HFFc6 (cell line): ENCODE measurements at places on chromosomes 2 and 18. TPM values are rescaled to one million over a fixed set of nuclear protein-coding genes. Genes with fewer than 3 reads are reported as not detected.
A peak's percentile ranks its signal among the peaks of the same experiment; 100 is the strongest.

The DAW1 gene
- 0.39 to 0.48 TPM in 2 of 3 replicates, not detected in the other for total RNA-seq

The LIMS4 gene
- 1.1 TPM in 2 replicates for total RNA-seq

The OSR1 gene
- 4.9 to 10.8 TPM (median 5.6 TPM) in 3 replicates for total RNA-seq

The EFR3B gene
- total RNA-seq = 0.27 to 0.46 TPM (median 0.43 TPM) in 3 replicates

The ERMN gene
- not detected in 3 replicates for total RNA-seq

The RIT2 gene
- total RNA-seq = not detected in 3 replicates

The LAMA1 gene
- total RNA-seq = 0.18 to 1.7 TPM (median 1.0 TPM) in 3 replicates

The SPRED2 gene
- total RNA-seq = 37.4 to 39.3 TPM (median 38.5 TPM) in 3 replicates

The REG3G gene
- total RNA-seq = not detected in 3 replicates

DNA sequence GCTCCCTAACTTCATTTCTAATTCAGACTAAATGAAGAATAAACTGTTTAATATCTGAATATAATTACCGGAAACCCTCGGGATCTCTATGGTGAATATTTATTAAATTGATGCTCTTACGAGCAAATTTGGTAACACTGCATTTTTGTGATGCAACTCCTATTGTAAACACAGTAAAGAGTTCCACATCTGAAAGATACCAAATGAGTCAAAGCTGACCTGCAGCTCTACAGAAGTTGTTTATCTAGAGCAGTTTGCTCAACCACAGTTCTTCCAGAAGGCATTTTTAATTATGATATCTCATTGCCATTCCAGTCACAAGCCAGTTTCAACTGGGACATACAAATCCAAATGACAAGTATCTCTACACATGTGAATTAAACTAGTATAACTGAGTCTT lies 129.7 kb downstream of the PKP4 start:
- peak; percentile 83 for DNase-seq

DNA sequence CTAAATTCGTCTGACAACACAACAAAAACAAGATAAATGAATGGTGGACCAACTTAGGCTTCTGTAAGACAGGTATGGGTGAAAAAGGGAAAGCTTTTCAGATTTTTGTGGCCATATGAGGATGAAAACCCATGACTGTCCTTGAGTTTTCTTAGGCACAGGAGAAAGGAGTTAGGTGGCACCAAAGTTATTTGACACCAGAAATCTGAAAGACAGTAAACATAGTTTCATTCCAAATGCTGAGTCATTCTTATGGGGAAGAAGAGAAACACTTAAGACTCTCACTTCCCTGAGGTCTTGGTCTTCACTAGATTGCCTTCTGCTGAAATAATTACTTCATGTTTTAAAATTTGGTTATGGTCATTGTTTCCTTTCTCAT lies 5.2 kb upstream of the GPD2 start:
- peak; percentile 53 for DNase-seq

- DNase-seq = peak; percentile 2
These were observed 219.0 kb downstream of the MYO3B start for GRCh38 chr2:170396799-170397459.

DNA sequence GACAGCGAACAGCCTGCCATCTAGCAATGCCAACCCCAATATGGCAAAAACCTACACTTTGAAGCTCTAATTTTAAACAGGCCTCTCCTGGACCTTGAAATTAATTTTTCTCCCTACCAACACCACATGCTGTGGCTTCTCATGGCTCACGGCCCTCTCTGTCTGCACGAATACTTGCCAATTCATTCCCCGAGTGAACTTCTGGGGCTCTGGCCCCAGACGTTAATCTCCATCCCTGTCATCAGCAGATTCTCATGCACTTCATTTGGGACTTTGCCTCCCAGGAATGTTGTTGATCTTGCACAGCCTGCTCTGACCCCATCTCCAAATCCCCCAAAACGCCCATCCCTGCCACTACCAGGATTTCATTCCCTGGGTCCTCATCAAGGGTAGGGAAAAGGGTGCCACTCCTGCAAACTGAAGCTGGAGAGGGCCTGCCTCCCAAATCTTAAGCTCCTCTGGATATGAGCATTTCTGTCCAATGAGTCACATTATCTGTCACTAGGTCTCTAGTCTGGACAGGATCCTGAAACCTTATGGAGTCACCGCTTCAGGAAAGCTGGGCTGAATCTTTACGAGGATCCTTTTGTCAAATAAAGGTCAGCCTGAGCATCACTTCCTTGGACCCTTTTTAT lies 10.4 kb downstream of the FIGLA start:
- peak; percentile 23 for DNase-seq

- no peak for DNase-seq
These were observed 341.1 kb downstream of the BCL11A start for GRCh38 chr2:60212181-60212945.

DNA sequence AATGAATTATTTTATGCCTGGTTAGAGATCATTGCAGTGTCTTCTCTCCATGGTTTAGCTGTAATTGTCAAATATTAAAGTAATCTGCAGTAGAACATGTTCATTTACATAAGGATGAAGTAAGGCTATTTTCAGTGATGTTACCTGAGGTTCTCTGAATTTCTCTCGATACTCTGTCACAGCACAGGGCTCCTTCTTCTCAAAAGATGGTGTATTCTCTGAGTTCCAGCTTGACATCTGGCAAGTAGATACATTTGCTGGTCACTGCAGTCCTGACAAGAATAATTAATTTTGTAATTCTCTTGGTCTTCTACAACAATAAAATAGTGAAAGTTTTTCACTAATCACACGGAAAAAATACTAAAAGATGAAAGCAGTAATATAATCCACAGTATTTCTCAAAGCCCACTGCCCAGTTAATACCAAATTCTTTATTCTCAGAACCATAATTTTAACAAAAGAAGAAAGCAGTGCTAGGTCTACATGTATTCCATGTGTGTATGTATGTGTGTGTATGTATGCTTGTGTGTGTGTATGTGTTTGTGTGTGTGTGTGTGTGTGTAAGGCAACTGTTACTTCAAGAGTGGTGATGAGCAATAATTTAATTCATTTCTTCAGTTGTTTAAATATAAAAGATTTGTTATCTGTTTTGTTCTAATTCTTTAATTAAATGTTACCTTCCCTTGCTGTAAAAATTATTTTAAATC lies 1165.5 kb upstream of the SLC39A10 start:
- no peak for DNase-seq

DNA sequence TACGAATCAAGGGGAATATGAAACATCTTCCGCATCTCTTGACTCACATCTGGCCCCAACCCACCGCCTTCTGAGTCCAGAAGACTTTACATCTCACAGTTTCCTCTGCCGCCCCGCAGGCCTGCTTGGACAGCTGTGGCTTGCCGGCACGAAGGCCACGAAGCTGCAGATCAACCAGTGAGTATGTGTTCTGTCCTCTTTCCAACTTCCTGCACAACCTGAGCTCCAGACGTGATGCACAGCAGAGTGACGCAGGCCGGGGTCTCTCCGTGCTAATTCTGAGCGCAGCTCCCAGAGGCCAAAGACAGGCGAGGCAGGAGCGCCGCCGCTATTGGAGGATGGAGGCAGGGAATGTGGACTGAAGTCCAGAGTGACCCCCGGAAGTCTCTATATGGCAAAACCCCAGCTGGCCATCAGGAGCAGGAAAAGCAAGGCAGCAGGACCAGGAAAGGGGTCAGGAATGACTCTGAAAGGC lies 93.5 kb downstream of the ZCCHC2 start:
- peak; percentile 24 for DNase-seq

- peak; percentile 29 for DNase-seq
These were observed 2.2 kb downstream of the TGIF1 start for GRCh38 chr18:3451989-3452749.

GRCh38 chr18:6711467-6711866 lies 18.0 kb upstream of the ARHGAP28 start:
- no peak for DNase-seq

- peak; percentile 85 for DNase-seq
These were observed 29.8 kb downstream of the CDC42EP3 start for GRCh38 chr2:37641582-37642171.

DNA sequence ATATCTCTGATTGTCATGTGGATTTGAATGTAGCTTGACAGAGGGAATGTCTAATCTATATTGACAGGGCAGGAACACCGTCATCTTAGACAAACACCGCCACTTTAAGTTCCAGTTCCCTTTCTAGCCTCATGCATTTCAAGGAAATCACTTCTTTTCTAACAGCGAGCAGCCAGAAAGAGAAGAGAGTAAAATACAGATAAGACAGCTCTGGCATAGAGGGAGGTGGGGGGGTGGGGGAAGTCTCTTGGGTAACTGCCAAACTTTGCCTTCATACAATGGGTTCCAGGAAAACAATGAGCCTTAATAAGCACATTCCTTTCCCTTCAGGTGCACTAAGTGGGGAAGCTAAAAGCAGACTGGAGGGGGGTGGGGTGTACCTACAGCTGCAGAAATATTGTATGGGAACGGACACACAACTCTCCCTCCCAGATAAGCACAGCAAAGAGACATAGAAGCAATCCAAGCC lies 37.2 kb downstream of the CASP10 start:
- DNase-seq = no peak

DNA sequence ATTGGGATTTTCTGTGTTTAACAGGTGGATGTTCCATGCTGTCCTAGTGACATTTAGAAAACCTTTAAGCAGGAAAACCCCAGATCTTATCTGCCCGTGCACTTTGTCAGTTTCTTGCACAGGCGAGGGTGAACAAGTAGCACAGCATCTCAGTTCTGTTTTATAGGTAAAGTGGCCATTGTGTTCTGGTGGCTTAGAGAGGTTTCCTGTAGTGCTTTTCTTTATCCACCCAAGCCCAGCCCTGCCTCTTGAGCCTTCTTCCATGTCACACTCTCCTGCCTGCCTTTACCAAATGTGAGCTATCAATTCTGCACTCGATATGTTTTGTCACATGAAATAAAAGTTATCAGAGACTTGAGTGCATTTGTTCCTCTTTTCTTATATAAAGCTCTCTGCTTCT lies 135.3 kb upstream of the NOSTRIN start:
- no peak for DNase-seq

- DNase-seq = no peak
These were observed 52.0 kb upstream of the CHN1 start for GRCh38 chr2:175057078-175057685.

DNA sequence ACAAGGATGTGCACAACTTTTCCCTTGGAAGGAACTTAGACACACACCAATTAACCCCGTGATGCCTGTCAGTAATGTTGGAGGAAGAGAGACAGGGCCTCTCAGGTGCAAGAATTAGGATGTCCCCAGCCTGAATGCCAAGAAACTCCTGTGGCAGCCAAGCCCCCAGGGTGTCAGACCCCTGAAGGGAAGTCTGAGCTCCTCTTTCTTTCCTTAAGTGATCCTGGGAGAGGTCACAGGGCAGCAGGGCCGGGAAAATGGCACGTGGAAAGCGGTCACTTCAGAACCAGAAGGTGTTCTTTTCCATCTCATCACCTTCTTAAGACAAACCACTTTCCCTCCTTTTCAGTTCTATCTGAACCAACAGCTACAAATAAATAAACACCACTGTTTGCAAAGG lies 185.9 kb downstream of the ANAPC1 start:
- no peak for DNase-seq

DNA sequence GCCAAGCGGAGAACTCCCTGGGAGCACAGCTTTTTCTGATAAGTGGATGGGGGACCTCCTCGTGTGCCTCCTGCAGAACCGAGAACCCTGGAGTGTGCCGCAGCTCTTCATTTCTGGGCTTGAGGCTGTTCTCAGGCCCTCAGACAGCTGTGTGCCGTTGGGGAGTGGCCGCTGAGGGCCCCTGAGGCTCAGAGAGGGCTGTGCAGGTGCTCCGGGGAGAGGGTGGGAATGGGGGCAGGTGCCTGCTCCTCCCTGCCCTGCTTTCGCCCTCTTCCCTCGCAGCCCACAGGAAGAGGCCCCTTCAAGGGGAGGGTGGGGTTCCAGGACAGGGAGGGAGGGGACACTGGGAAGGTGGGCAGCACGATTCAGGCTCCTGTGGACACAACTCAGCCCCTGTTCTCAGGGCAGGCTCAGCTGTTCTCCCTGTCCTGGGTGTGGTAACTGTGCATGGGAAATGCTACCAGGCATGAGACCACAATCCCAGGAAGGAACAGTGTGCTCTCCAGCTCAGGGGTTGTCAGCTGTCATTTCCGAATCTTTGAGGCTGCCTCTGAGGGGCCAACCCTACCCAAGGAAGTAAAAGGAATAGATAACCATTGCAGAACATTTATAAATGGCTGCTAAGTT lies 11.3 kb downstream of the LCT start:
- no peak for DNase-seq

DNA sequence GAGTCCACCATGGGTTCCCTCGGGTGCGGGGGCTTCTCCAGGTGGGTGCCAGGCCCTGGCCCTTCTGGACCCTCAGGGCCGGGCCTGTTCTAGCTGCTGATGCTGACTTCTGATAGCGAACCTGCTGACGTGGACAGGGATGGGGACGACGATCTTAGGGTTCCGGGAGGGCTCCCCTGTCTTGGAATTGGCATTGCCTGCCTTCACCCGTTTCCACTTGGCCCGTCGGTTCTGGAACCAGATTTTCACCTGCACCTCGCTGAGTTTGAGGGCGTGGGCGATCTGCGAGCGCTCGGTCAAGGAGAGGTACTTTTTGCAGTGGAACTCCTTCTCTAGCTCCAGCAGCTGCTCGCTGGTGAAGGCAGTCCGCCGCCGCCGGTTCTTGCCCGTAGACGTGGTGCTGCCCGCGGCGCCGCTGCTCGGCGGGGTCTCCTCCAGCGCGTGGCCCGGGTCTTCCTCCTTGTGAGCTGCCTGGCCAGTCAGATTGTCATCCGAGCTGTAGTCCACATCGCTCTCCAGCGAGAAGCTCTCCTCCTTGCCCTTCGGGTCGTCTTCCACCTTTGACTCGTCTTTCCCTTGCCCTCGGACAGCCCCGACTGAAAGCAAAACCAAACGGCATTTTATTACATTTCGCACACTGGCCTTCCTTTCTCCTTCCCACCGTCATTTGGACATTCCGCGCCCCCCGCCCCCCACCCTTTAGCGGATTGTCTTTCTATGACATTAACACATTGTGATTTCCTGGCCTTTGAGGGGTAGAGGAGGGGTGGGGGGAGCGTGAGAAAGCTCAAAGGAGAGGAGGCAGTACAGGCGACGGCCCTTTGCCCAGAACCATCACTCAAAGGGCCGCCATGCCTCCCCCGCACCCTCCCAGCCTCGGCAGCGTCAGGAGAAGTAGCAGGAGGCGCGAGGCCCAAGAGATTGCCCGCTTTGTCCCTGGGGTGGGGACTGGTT lies 2.1 kb downstream of the GBX2 start:
- DNase-seq = no peak

DNA sequence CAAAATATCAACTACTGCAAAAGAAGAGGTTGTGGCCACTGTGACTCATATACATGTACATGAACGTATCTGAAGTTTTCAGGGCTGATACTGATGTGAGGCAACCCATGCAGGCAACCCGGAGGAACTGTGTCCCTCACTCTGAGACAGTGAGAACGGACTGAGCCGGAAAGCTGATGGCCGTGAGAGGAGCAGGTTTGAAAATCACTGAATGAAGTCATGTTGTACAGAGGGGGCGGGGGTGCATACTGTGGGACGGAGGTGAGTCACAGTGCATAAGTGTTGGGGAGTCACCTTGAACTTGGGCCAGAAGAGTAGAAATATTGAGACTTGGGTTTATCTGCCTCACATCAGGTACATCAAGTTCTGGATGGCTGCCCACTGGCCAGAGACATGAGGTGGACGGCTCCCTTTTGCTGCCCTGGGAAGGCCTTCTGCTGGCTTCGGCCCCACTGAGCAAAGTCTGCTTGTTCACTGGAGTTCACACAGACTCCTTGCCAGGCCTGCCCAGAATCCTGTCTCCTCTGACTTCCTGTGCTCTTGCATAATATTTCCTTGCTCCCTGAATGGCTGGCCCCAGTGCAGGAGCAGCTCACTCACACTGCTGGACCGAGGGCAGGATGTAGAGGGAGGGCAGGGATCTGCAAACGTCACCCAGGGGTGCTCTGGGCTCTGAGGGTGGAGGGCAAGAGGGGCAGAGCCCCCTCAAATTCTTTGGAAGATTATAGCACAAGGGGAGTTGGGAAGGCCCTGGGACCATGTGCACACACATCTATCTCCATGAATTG lies 18.1 kb downstream of the EPAS1 start:
- DNase-seq = peak; percentile 96
